Central memory CD8-positive, alpha-beta T cell (primary cell): ENCODE measurements at places on chromosomes 11 and 22.

- DNase-seq: no peak
Measured at GRCh38 chr11:85815186-85815931, 4.4 kb upstream of the SYTL2 start.

DNA sequence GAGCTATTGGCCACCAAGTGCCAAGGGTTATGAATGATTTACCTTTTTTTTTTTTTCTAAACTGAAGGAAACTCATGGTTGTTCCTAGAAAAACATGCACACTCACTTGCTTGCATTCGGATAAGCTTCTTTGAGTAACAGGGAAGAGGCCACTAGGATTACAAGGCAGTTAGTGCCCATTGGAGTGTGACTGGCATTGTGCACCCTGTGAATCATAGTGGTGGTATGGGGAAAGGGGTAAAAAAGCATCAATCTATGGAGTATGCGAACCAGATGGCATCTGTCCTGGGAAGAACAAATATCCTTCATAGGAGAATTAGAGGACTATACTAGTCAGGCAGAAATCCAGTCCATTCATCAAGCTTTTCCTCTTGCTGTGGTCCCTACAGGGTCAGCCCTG lies 24.2 kb downstream of the CD44 start:
- DNase-seq: no peak

DNA sequence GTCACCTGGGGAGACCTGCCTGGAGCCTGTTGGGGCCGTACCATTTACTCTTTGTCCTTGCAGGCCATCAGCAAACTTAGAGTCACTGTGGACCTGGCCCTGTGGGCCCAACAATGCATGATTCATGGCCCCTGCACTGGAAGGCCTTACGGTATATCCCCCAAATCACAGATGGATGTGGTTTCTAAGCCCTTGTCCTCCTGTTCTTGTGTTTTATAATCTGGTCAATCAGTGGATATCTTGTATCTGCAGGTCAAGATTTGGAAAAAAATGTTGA lies 6.2 kb downstream of the TSKU start:
- no peak for DNase-seq

DNA sequence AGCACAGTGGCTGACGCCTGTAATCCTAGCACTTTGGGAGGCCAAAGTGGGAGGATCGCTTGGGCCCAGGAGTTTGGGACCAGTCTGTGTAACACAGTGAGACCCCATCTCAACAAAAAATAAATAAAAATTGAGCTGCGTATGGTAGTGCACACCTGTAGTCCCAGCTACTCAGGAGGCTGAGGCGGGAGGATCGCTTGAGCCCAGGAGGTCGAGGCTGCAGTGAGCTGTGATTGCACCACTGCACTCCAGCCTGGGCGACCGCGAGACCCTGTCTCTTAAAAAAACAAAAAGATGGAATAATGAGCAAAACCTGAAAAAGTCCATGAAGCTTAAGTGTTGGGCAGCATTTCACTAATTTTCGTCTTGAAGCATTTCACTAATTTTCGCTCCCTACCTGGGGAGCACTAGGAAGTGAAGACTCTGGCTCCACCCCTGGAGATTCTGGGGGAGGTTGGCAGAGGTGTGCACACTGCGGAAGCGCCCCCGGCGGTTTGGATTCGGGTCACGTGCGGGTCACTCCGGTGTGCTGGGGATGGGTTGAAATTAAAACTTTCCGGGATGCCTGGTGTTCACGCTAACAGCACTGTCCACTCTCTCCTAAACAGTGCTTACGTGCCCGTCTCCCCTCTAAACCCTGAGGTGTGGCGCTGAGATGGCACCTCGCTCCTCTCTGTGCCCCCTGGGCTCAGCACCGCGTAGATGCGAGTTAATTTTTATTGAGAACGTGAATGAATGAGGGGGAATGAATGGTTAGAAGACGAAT lies 906 bp upstream of the NAA40 start:
- DNase-seq: no peak

DNA sequence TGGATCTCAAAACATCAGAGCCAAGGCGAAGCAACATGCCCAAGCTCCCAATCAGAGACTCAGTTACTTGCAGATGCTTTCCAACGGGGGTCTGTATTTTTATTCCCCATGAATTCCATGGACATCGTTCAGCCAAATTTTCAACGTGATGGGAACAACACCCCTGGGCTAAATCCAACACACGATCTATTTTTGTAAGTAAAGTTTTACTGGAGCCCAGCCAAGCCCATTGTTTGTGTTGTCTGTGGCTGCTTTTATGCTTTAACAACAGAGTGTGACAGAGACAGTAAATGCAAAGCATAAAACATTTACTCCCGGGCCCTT lies 33.7 kb downstream of the SLC5A1 start:
- DNase-seq: no peak

- peak; percentile 41 for DNase-seq
Measured at GRCh38 chr22:39318507-39319283, 728 bp downstream of the RPL3 start.

- no peak for DNase-seq
Measured at GRCh38 chr11:15494740-15495139, 380.0 kb downstream of the INSC start.

DNA sequence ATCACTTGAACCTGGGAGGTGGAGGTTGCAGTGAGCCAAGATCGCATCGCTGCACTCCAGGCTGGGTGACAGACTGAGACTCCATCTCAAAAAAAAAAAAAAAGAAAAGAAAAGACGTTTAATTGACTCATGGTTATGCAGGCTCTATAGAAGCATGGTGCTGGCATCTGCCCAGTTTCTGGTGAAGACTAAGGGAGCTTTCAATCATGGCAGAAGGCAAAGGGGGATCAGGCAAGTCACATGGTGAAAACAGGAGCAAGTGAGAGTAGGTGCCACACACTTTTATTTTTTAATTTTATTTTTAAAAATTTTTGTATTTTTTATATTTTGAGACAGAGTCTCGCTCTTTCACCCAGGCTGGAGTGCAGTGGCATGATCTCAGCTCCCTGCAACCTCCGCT lies 8.4 kb upstream of the PATZ1 start:
- no peak for DNase-seq

- no peak for DNase-seq
Measured at GRCh38 chr22:46379066-46379930, 43.8 kb downstream of the TRMU start.

DNA sequence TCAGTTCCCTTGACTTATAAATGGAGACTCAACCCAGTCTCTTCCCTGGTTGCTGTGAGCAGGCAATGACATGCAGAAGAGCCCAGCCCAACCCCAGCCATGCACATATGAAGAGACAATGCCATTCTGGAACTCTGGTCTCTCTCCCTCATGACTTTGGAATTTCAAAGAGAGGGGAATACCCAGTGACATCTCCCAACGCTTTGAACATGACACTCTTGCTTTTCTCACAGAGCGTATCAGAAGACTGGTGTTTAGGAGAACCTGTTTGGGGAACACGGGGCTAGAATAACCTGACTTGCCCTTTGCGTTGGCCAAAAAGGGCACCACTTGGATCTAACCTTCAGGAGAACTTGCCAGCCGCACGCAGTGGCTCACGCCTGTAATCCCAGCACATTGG lies 12.9 kb downstream of the RANGAP1 start:
- DNase-seq: no peak

DNA sequence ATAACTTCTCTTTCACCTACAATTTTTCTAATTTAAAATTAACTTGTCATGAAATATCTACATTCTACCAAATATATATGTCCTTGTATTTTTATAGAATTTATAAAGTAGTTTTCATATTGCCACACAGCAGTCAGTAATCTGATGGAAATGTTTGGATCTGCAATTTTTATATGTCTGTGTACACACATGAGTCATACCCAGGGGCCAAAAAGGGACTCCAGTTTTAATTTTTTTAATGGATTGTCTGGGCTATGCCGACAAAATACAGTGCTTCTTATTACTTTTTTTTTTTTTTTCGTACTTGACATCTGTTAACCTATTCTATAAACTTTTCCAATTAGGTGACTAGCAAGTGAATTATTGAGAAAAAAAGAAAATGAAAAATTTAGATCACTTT lies 6.3 kb downstream of the GUCY1A2 start:
- no peak for DNase-seq

DNA sequence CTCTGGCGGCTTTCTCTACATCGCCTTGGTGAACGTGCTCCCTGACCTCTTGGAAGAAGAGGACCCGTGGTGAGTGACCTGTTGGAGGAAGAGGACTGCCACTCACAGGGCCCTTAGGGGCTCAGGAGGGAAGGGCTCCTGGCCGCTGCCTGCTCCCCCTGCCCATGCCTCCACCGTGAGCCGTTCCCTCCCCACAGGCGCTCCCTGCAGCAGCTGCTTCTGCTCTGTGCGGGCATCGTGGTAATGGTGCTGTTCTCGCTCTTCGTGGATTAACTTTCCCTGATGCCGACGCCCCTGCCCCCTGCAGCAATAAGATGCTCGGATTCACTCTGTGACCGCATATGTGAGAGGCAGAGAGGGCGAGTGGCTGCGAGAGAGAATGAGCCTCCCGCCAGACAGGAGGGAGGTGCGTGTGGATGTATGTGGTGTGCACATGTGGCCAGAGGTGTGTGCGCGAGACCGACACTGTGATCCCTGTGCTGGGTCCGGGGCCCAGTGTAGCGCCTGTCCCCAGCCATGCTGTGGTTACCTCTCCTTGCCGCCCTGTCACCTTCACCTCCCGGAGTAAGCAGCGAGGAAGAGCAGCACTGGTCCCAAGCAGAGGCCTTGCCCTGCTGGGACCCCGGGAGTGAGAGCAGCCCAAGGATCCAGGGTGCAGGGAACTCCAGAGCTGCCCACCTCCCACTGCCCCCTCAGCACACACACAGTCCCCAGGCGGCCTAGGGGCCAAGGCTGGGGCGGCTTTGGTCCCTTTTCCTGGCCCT lies 6.9 kb downstream of the SLC39A13 start:
- DNase-seq: no peak

GRCh38 chr22:37090920-37091695 lies 18.4 kb downstream of the TMPRSS6 start:
- no peak for DNase-seq

DNA sequence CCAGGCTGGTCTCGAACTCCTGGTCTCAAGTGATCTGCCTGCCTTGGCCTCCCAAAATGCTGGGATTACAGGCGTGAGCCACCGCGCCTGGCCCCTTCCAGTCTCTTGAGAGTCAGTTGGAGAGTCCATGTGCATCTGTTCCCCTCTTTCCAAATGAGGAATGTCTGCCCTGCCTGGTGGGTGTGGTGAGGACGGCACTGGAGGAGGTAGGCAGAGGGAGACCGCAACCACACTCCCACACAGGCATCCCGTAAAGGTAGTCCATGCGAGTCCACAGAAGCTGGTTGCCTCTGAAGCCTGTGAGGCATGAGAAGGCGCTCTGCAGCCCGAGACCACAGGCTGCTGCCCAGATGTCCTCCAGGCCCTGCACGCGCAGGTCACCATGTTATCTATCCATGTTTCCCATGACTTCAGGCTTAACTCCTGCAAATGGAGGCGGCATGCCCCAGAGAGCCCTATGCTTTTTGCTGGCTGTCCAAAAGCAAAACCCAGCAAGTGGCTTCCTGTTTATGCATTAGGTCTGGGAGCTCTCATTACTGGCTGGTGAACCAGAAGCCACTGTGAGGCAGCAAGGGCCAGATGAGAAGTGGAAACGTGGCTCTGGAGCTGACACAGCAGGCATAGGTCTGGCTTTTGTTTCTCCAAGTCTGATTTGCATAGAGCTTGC lies 43.4 kb downstream of the GRIK4 start:
- DNase-seq: no peak

- DNase-seq: peak; percentile 12
Measured at GRCh38 chr11:2211113-2211971, 39.7 kb upstream of the TH start.

GRCh38 chr11:100625041-100625440 lies 62.0 kb upstream of the ARHGAP42 start:
- no peak for DNase-seq

DNA sequence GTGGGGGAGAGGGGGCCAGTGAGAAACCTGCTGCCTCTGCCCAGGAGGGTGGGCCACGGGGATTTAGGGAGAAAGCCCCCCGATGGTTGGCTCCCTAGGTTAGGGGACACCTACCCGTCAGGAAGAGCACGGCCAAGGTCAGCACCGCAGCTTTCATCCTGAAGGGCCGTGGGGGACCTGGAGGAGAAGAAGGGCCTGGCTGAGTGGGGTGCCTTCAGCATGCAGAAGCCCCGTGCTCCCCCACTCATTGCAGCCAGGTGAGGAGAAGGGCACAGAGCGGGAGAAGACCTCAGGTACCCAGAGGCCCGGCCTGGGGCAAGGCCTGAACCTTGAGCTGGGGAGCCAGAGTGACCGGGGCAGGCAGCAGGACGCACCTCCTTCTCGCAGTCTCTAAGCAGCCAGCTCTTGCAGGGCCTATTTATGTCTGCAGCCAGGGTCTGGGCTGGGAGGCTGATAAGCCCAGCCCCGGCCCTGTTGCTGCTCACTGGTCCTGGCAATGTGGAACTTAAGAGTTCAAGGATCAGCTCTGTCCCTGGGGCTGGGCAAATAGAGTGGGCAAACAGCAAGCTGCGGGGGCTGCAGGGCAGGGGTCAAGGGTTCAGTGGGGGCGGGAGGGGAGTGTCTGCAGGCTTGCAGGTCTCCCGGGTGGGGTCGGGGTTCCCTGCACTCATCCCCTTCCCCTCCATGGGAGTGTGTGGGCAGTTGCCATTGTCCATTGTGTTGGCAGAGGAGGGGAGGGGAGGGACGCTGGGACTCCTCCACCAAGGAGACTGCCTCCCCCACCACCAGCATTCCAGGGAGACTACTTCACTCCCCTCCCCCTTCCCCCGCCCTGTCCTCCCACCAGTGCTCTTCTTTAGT lies at the start of gene APOA1:
TSS of gene APOA1 (minus strand) at position 392 of the 861 bp plus-strand sequence. CDS start at position 157, 235 bp downstream.
- DNase-seq: no peak

- DNase-seq: no peak
Measured at GRCh38 chr11:92253945-92254344, 29.3 kb downstream of the FAT3 start.

GRCh38 chr11:1532606-1533341 lies 39.3 kb downstream of the DUSP8 start:
- no peak for DNase-seq

GRCh38 chr11:57643802-57644201 lies 5.9 kb downstream of the YPEL4 start:
- DNase-seq: no peak

DNA sequence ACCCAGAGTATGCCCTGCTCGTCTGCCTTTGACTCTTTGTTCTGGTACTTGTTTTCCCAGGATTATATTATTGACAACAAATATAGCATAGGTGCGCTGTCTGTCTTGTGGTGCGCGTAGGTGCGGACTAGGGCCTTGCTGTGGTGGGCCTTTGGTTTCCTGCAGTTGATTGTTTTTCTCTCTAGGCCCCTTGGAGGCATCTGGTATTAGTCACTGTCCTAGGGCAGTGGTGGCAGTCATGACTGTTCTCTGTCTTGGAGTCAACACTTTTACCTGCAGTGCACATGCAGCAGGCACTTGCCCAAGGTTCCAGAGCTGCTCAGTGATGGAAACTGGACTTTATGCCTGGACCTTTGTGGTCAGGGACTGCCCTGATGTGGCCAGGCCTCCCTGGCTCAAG lies 18.6 kb downstream of the PPP6R2 start:
- DNase-seq: no peak

DNA sequence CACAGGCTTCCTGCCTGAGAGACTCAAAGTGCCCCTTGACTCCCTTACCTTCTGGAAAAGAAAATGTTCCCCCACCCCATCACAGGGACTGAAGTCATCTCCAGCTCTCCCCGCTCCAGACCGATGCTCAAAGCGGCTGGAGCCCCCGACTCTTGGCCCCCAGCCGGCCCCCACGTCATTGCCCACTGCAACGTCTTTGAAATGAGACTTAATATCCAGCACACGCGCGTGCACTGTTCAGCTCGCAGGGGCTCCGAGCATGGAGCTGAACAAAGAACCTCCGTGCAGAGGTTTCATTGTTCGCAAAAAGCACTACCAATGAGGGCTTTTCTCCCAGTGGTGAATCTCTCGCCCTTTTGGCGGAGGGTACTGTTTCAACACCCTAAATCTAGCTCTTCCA lies 313.4 kb upstream of the SORL1-AS1 start:
- no peak for DNase-seq
